Stimulated activated memory B cell treated with anti-CD40 and anti-IgM and Interleukin-4, amounts not matched to agents 10 μg/mL and 1 μg/mL and 100 μg/mL, for 72 hours (primary cell): ENCODE measurements at places on chromosomes 2 and 18.

GRCh38 chr2:242063850-242064249 is 194.3 kb downstream of the RTP5 start:
- no peak overlapping the region for H3K27ac ChIP-seq
- no peaks in the 10 kb centered on the region for H3K4me1 ChIP-seq
- no peaks in the 10 kb centered on the region for H3K36me3 ChIP-seq
- H3K4me3 ChIP-seq: no peak overlapping the region

- peaks cover 15% of the 10 kb centered on the region for H3K27me3 ChIP-seq
- H3K27ac ChIP-seq: no peak overlapping the region
- H3K4me3 ChIP-seq: no peak overlapping the region
- no peaks in the 10 kb centered on the region for H3K36me3 ChIP-seq
- peaks cover 6% of the 10 kb centered on the region for H3K4me1 ChIP-seq
These were observed 114.4 kb upstream of the GLS start for GRCh38 chr2:190766174-190766572.

GRCh38 chr2:65500310-65501040 is 68.1 kb upstream of the SPRED2 start:
- H3K4me3 ChIP-seq: no peak overlapping the region
- ATAC-seq: peak; percentile 57
- H3K36me3 ChIP-seq: no peaks in the 10 kb centered on the region
- peak overlapping the region; percentile 75 for H3K27ac ChIP-seq
- peaks cover 29% of the 10 kb centered on the region for H3K4me1 ChIP-seq

GRCh38 chr18:56541340-56541739 is 97.1 kb downstream of the TXNL1 start:
- no peak overlapping the region for H3K4me3 ChIP-seq
- H3K4me1 ChIP-seq: no peaks in the 10 kb centered on the region
- H3K36me3 ChIP-seq: no peaks in the 10 kb centered on the region
- no peak for ATAC-seq
- H3K27me3 ChIP-seq: no peaks in the 10 kb centered on the region
- H3K27ac ChIP-seq: no peak overlapping the region

DNA sequence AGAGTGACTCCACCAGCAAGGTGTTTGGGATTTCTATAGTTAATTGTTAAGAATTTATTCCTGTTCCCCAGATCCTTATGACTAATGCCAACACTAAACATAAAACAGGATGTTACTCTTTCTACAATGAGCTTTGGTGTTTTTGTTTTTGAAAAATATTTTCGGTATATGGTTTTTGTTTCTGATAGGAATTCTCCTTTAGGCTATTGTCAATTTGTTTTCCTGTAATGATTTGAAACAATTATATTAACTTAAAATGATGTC is 182.6 kb downstream of the AGAP1 start:
- H3K27me3 ChIP-seq: peaks cover 17% of the 10 kb centered on the region
- no peak overlapping the region for H3K27ac ChIP-seq
- H3K4me1 ChIP-seq: no peaks in the 10 kb centered on the region
- no peak for ATAC-seq
- no peak overlapping the region for H3K4me3 ChIP-seq

GRCh38 chr18:5238371-5238976 is 41.4 kb upstream of the AKAIN1 start:
- peak overlapping the region; percentile 96 for H3K4me3 ChIP-seq
- peaks cover 40% of the 10 kb centered on the region for H3K36me3 ChIP-seq
- peak overlapping the region; percentile 99 for H3K27ac ChIP-seq
- ATAC-seq: peak; percentile 72
- H3K27me3 ChIP-seq: peaks cover 10% of the 10 kb centered on the region
- H3K4me1 ChIP-seq: peaks cover 29% of the 10 kb centered on the region

GRCh38 chr18:59646228-59646962 is 50.8 kb downstream of the CCBE1 start:
- H3K4me1 ChIP-seq: no peaks in the 10 kb centered on the region
- H3K4me3 ChIP-seq: no peak overlapping the region
- no peak for ATAC-seq
- H3K27me3 ChIP-seq: peaks cover 9% of the 10 kb centered on the region
- H3K36me3 ChIP-seq: no peaks in the 10 kb centered on the region

DNA sequence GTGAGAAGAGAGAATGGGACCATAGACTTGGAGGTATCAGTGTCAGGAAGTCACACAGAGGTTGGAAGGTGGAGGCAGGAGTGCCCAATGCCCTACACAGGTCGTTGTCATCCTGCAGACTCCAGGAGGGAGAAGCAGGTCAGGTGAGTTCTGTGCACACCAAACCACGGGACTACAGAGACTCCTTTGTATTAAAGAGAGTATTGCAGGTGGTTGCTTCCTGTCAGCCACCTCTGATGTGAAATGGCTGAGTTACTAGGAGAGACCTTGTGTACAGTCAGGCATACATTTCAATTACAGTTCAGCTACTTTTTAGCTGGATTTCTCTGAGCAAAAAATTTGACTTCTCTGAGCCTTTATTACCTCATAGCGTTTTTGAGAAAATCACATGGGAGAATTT is 51.6 kb downstream of the SPP2 start:
- H3K27me3 ChIP-seq: peaks cover 62% of the 10 kb centered on the region
- H3K4me1 ChIP-seq: peaks cover 16% of the 10 kb centered on the region
- H3K27ac ChIP-seq: no peak overlapping the region
- H3K36me3 ChIP-seq: no peaks in the 10 kb centered on the region
- no peak overlapping the region for H3K4me3 ChIP-seq

DNA sequence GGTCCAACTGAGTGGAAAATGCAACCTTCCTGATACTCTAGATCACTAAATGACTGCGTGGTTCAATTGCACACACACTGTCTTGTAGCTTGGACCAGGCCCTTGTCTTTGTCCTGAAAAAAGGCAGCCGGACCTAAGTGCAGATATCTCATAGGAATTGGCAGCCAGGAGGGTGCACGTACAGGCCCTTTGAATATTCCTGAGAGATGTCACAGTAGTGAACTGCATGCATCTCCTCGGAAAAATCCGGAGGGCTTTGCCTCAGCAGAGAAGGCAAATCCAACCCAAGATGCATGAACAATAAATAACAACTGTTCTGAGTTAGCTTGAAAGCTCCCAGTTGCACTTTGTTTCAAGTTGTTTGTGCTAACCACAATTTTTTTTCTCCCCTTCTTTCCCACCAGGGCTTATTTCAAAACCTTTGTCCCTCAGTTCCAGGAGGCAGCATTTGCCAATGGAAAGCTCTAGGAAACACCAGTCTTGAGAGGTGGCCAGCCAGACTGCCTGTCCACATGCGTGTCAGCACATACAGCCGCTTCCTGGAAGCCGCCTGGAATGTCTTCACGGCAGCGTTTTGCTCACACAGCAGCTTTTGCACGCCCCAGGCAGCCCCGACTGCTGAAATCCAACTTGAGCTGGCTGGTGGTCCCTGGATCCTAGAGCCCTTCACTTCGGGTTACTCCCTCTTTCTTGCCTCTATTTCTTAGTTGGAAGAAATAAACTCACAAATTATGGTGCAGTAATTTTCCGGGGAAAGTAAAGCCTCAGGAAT is 54.4 kb upstream of the FOSL2 start:
- no peaks in the 10 kb centered on the region for H3K27me3 ChIP-seq
- ATAC-seq: no peak
- H3K27ac ChIP-seq: no peak overlapping the region
- H3K36me3 ChIP-seq: peaks cover 15% of the 10 kb centered on the region
- no peaks in the 10 kb centered on the region for H3K4me1 ChIP-seq
